ENCODE measurements at places on chromosomes 2 and 18.

DNA sequence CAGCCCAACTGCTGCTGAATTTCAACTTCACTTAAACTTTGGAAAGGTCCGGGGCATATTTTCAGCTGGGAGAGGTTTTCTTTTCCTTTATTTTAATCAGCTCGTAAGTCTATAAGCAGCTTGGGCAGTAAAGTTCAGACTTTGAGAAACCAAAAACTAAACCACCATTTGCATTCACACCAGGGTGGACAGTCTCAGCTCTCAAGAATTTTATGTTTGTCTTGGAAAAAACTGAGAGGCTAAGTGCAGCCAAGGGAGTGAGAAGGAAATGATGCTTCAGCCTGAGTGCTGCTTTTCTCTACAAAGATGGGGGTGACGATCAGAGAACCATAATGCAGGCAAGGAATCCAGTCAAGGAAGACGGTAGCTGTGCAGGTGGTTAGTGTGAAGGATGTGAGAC lies 30.2 kb downstream of the MCFD2 start:
- DNase-seq: no peak

DNA sequence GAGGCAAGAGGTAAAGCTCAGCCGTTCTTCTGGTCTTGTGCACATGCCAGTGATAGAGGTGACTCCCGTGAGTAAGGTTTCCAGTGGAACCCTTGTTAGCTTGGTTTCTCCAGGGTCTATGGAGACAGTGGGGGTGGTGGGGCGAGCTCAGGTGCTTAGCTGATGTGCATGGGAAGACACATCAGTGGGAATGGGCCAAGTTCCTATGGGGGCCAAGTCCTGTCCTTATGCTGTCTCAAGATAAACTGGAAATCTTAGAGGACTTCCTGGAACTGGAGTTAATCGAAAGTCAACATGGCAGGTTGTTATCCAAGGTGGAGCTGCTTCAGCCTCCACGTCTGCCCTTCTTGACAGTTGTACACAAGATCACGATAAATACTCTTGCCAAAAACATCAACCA lies 130.1 kb upstream of the TMEM18 start:
- no peak for DNase-seq

DNA sequence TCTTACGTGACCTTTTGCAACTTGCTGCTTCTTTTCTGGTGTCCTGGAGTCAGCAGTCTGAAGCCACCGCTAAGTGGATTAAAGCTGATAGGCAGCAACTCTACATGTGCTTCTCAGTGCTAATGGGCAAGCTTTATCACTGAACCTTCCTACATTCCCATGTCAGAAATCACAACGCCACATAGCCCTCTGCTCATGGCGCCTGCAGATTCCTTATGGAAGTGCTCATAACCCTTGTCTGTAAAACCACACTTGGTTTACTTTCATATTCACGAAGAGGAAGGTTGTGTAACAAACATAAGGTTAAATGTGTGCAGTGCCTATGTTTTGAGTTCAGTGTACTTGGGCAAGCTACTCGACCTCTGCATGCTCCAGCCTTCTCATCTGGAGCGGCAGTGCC lies 319.8 kb downstream of the FBXO15 start:
- peak; percentile 33 for DNase-seq

DNA sequence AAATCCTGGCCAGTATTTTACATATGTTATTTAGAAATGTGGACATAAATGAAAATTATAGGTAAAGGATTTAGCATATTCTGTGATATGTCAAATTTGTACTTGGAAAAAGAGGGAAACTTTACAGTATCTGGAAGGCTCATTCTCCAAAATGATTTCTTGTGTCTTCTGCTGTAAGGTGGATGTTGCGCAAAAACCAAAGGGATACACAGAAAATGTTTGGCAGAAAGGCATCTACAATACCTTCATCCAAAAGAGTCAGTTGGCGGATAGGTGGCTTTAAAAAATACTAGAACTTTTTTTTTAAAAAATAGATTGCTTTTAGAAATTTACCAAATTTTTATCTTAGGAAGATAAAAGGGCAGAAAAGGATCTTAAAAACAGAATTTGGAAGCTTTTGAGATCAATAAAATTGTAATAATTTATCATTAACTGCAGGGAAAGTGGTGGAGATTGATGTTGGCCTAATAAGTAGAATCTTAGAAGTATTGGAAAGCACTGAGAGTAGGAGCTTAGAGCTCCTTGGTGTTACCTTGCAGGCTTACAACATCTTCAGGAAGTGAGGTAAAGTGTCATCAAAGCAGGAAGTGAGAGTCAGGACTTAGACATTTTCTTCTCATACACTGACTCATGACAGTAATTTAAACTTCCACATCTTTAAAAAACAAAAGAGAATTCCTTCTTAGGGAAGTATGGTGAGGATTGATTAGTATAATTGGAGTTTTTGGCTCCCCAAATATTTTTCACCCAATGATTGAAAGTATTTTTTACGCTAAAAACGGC lies 2.1 kb downstream of the NABP1 start:
- DNase-seq: no peak

DNA sequence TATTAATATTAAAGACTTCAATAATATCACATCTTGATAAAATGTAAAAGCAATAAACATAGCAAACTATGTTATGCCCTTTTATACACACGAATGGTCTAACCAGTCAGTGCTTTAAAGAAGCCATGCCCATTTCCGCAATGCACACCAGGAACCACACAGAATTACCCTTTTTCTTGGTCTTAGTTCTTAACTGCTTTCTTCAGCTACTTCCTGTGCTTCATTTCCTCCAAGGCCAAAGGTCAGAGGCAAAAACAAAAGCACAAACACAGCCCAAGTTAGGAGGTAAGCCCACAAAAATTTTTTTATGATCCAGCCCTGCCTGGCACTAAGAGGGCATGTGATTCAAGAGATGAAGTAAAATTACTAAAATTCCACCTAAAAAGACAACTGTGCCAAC lies 267.2 kb downstream of the FBXO15 start:
- no peak for DNase-seq

GRCh38 chr2:199382091-199382490 lies 75.6 kb downstream of the SATB2 start:
- DNase-seq: peak; percentile 33

- DNase-seq: no peak
Observed at GRCh38 chr2:172062402-172063004, 22.8 kb upstream of the DLX1 start.

DNA sequence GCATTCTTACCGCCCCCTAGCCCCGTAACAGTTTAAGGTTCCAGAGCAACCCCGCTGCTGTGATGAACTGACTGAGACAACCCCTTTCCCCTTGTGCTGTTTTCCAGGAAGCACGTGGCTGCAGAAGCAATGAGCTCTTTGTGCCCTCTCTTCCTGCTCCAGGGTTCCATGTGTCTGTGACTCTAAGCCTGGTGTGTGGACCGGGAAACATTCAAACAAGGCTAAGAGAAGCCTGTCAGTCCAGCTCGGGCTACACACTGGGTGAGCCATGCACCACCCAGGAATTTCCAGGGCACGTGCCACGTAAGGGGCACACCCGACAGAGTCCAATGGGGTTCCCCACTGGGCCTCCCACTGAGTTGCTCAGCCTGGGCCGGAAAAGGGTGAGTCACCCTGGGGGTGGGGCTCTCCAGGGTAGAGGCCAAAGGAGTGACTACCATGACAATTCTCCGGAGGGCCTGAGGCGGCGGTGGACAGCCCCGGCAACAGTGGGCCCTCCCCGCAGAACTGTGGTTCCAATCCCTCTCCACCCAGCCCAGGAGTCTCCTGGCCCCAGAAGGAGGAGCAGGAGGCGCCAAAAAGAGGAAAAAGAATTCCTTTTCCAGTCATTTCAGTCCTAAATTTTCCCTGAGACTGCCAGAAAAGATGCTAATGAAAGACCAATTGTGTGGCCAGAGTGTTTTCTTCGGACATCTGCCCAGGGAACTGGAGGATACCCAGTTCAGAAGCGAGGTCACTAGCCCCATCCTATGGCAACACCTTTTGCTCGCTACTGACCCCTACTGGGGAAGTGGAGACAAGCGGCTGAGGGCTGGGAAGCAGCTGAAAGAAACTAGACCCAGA lies 157.8 kb upstream of the SLC1A4 start:
- peak; percentile 71 for DNase-seq

- peak; percentile 9 for DNase-seq
Observed at GRCh38 chr2:78757640-78758039, 267.9 kb upstream of the REG3G start.

GRCh38 chr2:148459377-148459778 lies 185.2 kb upstream of the EPC2 start:
- no peak for DNase-seq

- peak; percentile 77 for DNase-seq
Observed at GRCh38 chr2:27370816-27371620, 602 bp downstream of the SNX17 start.

DNA sequence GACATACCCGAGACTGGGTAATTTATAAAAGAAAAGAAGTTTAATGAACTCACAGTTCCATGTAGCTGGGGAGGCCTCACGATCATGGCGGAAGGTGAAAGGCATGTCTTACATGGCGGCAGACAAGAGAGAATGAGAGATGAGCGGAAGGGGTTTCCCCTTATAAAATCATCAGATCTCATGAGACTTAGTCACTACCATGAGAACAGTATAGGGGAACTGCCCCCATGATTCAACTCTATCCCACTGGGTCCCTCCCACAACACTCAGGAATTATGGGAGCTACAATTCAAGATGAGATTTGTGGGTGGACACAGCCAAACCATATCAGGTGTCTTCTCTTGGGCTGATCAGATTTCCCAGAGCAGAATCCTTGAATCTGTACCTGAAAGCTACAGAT lies 617.3 kb upstream of the ID2 start:
- no peak for DNase-seq

GRCh38 chr18:24414349-24415003 lies 12.0 kb upstream of the IMPACT start:
- DNase-seq: no peak

DNA sequence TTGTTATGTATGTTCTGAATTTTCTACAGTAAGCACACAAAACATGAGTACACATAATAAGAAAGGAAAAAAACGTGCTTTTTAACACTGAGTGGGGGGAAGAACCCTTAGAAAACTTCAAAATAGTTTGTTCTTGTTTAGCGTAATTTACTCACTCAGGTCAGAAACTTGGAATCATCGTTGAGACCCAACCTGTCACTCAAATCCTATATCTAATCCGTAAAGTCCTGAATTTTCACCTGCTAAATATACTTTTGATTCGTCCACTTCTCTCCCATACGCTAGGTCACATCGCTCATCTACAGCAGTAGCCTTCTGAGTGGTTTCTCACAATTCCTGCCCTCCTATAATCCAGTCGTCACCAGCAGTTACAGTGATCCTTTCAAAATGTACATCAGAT lies 767 bp downstream of the TPRKB start:
- DNase-seq: no peak

DNA sequence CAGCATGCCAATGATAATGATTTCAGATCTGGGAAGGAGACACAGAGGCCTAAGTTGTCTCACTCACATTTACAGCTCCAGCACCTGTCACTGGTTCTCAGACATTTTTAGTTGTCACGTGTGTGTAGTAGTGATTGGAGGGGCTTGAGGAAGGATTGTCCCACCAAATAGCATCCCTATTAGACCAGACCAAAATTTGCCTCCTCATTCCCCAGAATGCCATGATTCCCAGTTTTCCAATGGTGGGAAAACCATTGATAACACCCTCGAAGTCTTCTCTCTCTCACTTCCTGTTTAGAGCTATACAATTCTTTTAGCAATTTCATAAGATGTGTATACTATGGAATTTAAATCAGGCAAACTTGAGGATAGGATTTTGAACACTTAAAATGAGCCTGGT lies 52.5 kb downstream of the CCDC141 start:
- DNase-seq: no peak

DNA sequence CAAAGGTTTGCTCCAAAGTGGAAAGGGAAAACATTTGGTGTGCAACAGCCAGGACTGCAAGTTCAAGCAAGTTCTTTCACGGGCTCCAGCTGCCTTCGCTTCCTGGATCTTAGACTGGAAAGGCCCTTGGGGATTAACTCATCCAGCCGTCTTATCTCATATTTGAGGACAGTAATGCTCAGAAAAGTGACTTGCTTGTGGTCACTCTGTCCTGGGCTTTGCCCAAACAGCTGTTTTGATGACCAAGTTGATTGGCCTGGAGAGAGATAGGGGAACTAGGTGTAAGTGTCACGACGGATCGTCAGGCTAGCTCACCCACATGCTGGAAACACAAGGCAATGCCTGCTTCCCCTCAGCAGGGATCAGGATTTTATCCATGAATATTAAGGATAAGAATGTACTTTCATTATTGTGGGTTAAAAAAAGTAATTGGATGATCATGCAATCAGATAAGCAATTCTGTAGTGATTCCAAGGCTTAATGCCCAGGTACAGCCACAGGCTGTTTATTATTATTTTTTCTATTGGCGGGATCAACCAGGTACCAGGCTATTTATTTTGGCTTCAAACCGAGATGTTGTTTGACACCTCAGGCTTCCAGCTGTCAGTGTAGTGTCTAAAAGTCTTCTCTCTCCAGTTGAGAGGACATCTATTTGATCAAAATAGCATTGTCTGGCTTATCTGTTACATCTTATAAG lies 162.5 kb upstream of the EPAS1 start:
- peak; percentile 29 for DNase-seq

All from NCI-H82 (cell line).